ENCODE measurements at places on chromosomes 4 and X.

DNA sequence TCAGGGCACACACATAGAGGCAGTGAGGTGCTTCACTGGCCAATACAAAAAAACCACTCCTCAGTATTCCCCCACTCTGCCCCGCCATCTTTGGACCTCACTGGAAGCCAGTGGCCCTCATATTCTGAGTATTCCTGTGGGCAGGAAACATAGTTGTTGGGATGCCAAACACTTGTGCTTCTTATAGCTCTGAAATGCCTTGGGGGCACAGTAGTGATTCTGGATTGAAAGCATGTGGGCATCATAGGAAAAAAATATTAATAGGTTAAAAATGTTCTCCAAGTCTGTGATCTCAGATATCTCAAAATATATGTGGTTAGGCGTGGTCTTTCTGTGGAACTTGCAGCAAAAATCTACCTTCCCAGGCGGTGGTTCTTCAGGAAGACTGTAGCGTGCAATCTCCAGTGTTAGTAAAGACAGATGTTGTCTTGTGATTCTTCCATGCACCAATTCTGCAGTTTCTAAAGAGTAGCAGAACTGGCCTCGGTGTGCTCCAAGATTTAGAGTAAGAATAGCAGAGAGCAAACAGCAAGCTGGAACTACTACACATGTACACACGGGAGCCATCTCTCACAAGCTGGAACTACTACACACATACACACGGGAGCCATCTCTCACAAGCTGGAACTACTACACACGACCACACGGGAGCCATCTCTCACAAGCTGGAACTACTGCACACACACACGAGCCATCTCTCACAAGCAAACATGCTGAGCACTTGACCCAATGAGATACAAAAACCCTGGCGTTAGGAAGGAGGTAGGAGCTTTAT lies 8.0 kb upstream of the TENM3 start:
- H3K4me3 ChIP-seq = no peak overlapping the region
- H3K4me1 ChIP-seq = peaks cover 6% of the 10 kb centered on the region
- H3K27me3 ChIP-seq = no peaks in the 10 kb centered on the region

DNA sequence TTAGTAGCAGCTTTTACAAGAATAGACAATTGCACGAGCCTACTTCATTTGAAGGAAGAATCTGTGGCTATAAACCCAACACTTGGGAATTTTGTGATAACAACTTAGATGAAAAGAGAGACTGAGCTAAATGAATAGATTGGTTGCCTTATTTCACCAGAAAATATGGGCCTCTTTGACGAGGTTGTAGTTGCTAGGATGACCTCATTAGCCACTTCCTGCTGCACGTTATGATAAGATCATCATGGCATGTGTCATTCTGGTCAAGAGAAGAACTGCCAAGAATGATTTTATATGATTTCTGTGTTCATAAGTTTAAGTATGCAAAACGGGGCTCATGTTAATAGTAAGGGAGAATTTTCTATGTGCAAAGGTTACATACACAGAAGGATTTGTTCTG lies 321.9 kb upstream of the GIMD1 start:
- H3K27ac ChIP-seq = no peak overlapping the region
- H3K4me1 ChIP-seq = no peaks in the 10 kb centered on the region

DNA sequence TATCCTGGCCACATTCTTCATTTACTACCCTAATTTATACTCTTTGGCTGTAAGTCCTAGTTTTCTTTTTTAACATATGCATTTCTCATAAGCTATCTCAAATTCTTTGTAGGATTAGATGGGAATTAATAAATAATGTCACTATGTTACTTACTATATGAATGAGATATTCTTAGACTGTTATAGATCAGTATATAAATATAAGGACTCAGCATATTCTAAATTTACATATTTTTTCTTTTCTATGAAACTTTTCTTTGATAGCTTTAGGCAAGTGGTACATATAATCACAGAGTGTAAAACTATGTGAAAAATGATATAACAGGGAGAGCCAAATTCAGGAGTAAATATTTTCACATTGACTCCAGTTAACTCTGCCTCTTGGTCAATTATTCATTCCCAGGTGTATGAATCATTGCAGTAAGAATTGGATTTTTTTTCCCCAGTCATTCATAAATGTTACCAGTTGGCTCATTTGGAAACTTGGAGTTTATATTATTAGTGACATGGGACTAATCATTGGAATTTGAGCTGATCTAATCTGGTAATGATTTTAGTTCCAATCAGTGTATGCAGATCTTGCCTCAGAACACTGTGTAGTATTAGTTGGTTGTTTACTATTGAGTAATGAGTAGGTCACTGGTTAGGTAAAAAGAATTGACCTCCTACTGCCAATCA lies 25.3 kb downstream of the FHIP1A start:
- no peak overlapping the region for H3K27ac ChIP-seq
- H3K4me3 ChIP-seq = no peak overlapping the region
- peaks cover 11% of the 10 kb centered on the region for H3K4me1 ChIP-seq
- H3K36me3 ChIP-seq = no peaks in the 10 kb centered on the region

GRCh38 chr4:113955948-113956347 lies 23.5 kb downstream of the ARSJ start:
- H3K4me1 ChIP-seq = no peaks in the 10 kb centered on the region

DNA sequence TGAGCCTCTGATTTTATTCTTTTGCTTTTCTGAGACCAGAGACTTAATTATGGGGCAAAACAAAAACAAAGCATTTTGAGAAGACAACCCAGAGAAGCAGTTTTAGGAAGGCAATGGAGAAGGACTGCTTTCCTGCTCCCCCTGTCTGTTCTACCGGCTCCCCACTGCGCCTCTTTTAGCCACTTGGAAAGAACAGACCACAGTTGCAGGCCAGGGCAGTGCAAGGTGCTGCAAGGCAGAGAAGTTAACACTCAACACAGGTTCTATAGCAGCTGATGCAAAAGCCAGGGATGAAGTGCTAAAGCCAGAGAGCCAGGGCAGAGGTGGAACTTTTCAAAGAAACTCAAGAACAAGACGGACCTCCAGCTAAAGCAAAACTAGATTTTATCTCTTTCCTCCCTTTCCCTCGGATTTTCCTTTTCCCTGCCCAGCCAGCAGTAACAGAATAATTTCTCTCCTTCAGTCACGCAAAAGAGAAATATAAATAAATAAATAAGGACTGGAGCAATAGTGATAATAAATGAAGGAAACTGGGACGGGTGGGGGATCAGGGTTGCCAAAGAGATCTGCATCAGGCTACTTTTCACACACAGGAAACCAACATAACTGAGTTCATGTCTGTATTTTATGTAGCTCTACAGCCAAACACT lies 10.4 kb downstream of the SH3RF1 start:
- no peaks in the 10 kb centered on the region for H3K27me3 ChIP-seq
- H3K27ac ChIP-seq = no peak overlapping the region
- peak; percentile 33 for DNase-seq
- H3K36me3 ChIP-seq = peaks cover 26% of the 10 kb centered on the region
- H3K4me1 ChIP-seq = peaks cover 6% of the 10 kb centered on the region
- no peak overlapping the region for H3K4me3 ChIP-seq

DNA sequence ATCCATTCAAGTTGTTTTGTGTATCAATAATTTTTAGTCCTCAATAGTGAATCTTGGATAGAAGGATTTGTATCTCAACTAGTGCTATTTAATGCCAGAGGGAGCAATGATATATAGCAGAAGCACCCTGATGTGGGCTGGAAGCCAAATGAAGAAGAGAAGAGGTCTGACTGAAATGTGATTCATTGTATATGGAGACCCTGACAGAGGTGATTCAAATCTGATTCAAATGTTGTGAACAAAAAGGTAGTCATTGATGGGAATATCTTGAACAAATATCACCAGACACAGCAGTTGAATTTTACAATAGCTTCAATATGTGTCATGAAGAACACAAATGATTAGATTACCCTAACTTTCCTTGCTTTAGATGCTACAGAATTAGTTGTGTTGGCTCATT lies 27.5 kb upstream of the SULT1B1 start:
- H3K4me3 ChIP-seq = no peak overlapping the region
- no peaks in the 10 kb centered on the region for H3K36me3 ChIP-seq
- no peak overlapping the region for H3K27ac ChIP-seq
- H3K4me1 ChIP-seq = no peaks in the 10 kb centered on the region
- no peak for DNase-seq

- no peaks in the 10 kb centered on the region for H3K27me3 ChIP-seq
- H3K4me3 ChIP-seq = no peak overlapping the region
- no peaks in the 10 kb centered on the region for H3K36me3 ChIP-seq
- H3K4me1 ChIP-seq = no peaks in the 10 kb centered on the region
Observed at GRCh38 chr4:112674376-112674775, 37.4 kb downstream of the LARP7 start.

- no peak overlapping the region for H3K4me3 ChIP-seq
- DNase-seq = no peak
- no peaks in the 10 kb centered on the region for H3K36me3 ChIP-seq
- no peak overlapping the region for H3K27ac ChIP-seq
Observed at GRCh38 chr4:23945451-23946017, 55.7 kb upstream of the PPARGC1A start.

DNA sequence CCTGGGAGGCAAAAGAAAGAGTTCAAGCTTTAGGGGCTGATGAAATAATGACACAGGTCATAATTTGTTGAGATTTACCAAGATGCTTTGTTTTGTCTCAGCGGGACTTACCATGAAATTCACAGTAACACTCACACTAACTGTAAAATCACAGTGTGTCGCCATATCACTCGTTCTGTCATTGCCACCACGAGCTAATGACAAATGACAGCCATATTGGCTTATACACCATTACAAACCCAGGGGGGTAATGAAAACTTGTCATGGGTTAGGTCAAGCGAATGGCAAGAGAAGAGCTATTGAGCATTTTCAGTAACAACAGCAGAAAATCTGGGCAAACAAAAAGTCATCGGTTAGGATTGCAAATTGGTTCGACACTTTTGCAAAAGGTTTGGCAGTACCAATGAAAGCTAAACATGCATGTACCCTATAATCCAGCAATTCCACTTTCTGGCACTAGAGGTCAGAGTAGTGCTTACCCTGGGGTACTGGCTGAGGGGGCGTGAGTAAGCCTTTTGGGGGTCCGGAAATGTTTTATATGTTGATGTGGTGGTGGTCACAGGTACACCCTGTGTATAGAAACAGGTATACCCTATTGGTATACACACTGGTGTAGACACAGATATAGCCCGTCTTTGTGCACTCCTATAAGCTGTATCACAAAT lies 83.9 kb upstream of the RAI2 start:
- H3K27ac ChIP-seq = no peak overlapping the region
- DNase-seq = no peak
- H3K27me3 ChIP-seq = no peaks in the 10 kb centered on the region
- no peaks in the 10 kb centered on the region for H3K4me1 ChIP-seq

DNA sequence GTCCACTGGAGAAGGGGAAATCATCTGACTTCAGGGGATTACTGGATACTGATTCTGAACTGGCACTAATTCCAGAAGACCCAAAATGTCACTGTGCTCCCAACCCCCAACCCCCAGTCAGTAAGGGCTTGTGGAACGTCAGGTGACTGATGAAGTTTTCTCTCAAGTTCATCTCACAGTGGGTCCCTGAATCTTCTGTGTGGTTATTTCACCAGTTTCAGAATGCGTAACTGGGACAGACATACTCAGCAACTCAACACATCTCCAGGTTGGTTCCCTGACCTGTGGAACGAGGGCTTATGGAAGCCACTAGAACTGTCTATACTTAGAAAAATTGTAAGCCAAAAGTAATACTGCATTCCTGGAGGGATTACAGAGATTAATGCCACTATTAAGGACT lies 45.3 kb downstream of the DDX60L start:
- H3K27me3 ChIP-seq = no peaks in the 10 kb centered on the region
- H3K4me3 ChIP-seq = no peak overlapping the region
- DNase-seq = no peak
- H3K36me3 ChIP-seq = no peaks in the 10 kb centered on the region
- H3K27ac ChIP-seq = no peak overlapping the region

DNA sequence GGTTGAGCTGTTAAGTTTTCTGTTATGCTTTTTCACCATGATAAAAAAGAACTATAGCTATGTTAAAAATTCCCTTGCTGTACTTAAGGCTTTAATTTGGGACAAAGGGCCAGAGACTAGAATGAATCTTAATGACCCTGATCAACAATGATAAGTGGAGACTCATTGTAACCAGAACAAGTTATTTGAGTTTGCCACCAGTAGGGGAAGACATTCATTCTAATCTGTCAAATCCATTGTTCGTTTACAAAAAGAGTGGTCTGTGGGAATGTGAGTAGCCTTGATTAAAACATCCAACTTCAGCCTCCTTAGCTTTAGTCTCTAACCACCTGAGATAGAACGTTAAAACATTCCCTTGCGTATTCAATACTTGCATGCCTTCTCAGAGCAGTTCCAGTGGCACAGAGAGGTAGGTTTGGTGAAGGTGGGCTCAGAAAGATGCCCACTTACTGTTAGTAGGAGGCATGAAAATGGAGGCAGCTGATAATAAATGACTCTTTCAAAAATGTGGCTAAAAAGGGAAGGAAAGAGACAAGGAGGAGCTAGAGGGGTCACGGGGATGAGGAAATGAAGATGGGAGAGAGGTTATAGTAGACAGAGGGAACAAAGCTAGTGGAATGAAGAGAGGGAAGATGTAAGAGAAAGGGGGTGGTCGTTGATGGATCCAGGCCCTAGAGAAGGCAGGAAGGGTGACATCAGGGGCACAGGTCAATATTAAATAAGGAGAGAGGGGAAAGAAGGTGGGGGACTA lies 66.2 kb downstream of the EGF start:
- H3K36me3 ChIP-seq = no peaks in the 10 kb centered on the region
- no peaks in the 10 kb centered on the region for H3K27me3 ChIP-seq
- no peak overlapping the region for H3K27ac ChIP-seq
- DNase-seq = no peak
- no peaks in the 10 kb centered on the region for H3K4me1 ChIP-seq
- no peak overlapping the region for H3K4me3 ChIP-seq

DNA sequence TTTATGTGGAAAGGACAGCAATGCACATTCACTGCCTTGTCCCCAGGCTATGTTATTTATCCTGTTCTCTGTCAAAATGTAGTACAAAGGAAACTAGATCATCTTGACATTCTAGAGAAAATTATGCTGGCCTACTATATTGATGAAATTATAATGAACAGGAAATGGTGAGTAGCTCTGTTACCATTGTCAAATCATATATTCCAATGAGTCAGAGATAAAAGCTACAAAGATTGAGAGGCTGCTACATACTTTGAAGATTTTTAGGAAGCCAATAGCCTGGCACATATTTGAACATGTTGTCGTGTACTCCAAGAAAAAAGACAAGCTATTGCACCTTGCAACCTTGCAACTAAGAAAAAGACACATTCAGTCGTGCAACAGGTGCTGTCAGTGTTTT lies 52.7 kb upstream of the TET2 start:
- H3K4me3 ChIP-seq = no peak overlapping the region
- DNase-seq = no peak

DNA sequence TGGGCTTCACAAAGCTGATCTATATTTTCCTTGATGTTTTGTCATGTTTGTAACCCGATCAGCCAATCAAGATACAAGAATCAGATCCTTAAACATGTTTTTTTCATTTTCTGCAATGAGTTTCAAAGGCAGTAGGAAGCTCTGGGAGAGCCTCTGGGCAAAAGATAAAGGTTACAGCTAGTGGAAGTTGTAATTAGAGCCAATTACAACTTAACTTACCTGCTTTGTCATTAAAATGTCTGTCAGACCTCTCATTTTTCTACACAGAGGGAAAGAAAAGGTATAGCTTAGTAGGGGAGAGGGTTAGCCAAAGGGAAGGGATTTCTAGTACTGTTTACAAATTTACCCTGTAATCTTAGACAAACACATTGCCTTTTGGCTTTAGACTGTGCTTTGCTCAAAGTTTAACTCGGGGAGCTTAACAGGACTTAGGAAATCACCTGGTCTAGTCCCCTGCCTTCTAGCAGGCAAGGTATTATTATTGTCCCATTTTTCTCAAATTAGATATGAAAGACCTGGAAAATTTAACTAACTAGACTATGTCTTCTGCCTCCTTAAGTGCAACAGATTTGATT lies 55.8 kb downstream of the FGF16 start:
- H3K27me3 ChIP-seq = no peaks in the 10 kb centered on the region
- no peaks in the 10 kb centered on the region for H3K4me1 ChIP-seq
- H3K4me3 ChIP-seq = no peak overlapping the region
- H3K27ac ChIP-seq = no peak overlapping the region
- H3K36me3 ChIP-seq = peaks cover 5% of the 10 kb centered on the region
